ENCODE measurements at places on chromosomes 12 and 14.

DNA sequence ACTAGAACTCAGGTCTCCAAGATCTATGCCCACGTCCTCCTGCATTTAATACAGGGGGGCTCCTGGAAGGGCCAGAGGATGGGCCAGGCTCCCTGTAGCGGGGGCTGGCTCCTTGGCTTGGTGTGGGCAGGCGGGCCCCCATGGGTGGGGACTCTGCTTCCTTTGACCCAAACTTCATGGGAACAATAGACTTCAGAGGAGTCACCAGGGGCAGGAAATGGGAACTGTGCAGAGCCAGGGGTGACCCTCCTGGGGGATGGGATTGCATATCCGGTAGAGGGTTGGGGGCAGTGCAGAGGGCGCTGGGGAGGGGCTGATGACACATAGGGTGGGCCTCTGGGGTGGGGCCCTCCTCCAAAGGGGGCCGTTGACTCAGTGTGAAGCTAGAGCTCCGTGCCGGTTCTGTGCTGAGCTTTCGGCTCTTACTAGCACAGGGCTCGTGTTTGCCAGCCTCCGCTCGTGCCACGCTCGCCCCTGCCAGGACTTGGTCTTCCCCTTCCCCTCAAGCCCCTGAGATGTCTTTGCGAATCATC, 4.6 kb downstream of the TEAD4 start:
- no peak for DNase-seq

DNA sequence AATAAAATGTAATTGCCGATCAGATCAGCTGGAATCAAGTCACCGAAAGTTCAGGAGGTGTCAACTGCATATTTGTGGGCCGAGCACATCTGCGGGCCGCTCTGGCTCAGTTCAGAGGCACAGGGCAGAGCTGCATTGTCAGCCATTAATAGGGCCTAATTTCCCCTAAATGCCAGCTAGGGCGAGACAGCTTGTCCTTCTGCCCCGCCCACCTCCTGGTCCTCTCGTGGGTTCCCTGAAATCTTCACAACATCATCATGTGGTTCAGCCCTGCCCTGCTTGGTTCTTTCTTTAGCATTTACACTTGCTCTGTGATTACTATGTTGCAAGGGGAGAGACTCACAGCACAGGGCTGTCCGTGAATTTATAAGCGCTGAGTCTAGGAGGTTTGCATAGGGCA, 148.9 kb downstream of the CHST11 start:
- no peak for DNase-seq

DNA sequence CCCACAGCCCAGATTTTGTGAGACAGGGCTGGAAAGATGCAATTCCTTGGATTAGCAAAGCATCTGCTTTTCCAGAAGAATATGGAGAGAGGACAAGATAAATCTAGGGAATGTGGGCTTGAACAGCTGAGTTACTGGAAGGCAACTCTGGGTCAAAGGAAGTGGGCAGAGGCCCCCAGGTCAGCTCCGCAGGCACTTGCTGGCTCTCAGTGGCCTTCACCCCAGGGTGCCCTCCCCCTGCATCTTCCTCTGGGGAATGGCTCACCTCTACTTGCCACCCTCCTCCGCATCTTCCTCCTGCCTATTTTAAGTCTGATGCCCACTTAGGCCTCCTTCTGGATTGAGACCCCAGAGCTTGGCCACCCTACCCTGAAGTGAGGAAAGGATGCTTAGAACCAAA, 10.5 kb upstream of the PNMA1 start:
- DNase-seq: no peak

- no peak for DNase-seq
These were observed 262.5 kb upstream of the CAND1 start for GRCh38 chr12:67006610-67007009.

- DNase-seq: no peak
These were observed 212.9 kb downstream of the NRXN3 start for GRCh38 chr14:78383060-78383459.

- no peak for DNase-seq
These were observed 89.4 kb downstream of the KIF26A start for GRCh38 chr14:104227806-104228205.

- DNase-seq: no peak
These were observed 11.3 kb upstream of the ERP27 start for GRCh38 chr12:14949631-14950030.

DNA sequence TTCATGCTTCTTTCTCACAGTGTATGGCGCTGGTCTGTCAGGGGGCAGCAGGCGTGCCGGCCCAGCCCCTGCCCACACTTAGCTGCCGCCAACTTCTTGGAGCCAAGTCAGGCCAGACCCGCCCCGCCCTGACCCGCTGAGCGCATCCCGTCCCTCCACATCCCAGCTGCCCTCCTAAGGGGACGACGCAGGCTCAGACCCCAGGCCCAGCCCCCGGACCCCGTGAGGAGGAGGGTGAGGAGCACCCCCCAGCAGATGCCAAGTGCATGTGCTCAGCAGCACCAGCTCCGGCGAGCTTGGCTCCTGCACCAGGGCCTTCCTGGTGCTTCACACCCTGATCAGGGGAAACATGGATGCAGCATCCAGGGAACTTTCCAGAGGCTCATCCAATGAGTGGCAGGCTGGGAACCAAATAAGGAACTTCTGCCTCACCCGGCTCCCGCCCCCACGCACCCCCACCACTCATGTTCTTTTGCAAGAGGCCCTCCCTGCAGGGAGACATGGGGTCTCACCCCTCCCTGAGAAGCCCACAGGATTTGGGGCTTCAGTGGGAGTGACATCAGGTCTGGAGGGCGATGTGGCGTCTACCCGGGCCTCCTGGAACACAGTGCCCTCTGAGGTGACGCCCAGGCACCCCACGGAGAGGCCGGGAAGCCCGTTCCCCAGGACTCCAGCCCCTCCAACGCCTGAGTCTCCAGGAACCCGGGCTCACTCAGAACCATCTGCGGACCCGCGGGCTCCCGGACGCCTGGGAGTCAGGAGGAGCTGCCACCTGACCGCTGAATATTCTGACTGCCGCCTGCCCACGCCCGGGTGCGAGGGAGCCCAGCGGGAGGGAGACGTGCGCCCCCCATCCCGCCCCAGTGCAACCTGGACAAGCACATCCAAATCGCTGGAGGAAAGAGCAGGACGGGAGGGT, 70.0 kb upstream of the GALNT9 start:
- no peak for DNase-seq

DNA sequence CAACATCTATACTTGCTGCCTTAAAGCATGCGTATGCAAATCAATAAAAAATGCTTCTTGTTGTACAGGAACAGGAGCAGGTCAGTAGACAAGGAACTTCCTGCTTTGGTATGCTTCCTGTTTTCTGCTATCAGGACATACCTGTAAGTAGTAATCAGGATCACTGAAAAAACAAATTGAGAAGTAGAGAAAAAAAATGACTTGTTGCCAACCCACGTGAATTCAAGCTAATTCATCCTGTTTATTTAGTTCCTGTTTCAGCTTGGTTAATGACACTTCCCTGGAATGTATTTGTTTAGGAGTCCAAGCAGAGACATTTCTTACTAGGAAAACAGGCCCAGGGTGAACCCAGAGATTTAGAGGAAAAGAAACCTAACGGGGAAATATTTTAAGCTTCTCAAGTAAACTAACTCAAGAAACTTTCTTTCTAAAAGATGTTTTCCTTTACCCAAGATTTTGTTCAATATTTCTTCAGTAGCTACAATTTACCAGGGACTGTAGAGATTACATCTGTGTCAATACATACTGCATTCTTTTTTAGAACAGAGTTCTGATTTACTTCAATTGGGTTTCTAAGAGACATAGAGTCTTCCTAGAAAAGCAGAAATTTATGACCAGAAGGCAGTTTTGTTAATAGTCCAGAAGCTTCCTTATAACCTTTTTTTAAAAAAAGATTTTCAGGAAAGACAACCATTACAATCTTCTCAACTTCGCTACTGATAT, 124.2 kb downstream of the PAWR start:
- no peak for DNase-seq

DNA sequence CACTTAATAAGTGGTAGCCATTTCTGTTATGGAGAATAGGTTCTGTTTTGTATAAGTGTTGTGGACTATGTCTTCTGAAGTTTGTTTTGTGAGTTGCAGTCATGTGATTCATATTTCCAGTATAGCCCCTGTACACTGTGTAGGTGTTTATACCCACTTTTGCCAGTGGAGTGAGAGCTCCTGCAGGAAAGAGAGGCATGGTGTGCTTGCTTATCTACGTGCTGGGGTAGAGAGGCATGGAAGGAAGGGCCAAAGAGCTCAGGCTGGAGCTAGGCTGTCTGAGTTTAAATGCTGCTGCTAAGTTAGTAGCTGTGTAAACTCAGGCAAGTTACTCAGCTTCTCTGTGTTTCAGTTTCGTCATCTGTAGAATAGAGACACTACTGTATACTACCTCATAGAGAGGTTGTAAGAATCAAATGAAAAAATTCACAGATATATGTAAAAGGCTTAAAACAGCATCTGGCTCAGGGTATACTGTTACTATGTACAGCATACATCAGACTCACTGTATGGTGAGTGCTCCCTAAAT, 88.2 kb upstream of the SLC38A2 start:
- DNase-seq: no peak

GRCh38 chr12:129657179-129657578, 246.6 kb downstream of the TMEM132D start:
- DNase-seq: no peak

GRCh38 chr12:13405961-13406703, 209.6 kb downstream of the EMP1 start:
- no peak for DNase-seq

GRCh38 chr14:23449314-23449713, 13.9 kb upstream of the MYH7 start:
- DNase-seq: no peak

- DNase-seq: no peak
These were observed 55.5 kb downstream of the CDC42BPB start for GRCh38 chr14:103001651-103002396.

DNA sequence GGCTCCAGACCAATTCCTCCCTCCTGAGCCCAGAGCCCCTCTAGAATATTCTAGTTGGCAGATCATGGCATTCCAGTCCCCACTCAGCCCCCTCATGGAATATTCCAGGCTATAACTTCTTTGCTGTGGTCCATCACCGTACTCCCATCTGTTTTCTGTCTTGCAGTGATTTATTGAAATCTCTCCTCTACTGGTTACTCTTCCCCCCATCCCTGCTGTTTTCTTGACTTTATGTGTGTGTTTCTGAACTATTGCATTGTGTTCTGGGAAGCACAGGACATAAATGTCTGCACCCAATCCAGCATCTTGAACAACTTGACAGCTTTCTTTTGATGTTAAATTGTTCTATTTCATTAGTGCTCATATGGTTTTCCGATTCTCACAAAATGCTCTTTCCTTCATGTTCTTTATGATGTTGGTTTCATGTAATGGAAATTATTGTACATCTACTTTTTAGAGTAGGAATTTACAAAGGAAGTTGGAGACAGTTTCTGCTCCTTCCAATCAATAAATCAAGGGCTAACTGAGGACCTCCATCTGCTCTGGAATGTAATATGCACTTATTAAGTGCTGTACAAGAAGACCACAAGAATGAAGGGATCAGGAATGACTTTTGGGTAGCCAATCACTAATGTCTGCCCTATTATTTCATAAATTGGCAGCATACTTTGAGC, 26.3 kb downstream of the PDE6H start:
- no peak for DNase-seq

- no peak for DNase-seq
These were observed 704.2 kb upstream of the TBX3 start for GRCh38 chr12:115388139-115388538.

GRCh38 chr12:126262829-126263228, 1197.6 kb downstream of the AACS start:
- DNase-seq: no peak

GRCh38 chr12:65324551-65324950, 46.1 kb downstream of the MSRB3 start:
- no peak for DNase-seq

GRCh38 chr12:62164036-62164435, 96.2 kb upstream of the USP15 start:
- no peak for DNase-seq

- DNase-seq: no peak
These were observed 170.9 kb downstream of the PPM1H start for GRCh38 chr12:62763861-62764645.

GRCh38 chr12:6866920-6867412, 365 bp upstream of the TPI1 start:
- DNase-seq: no peak

Data from muscle of arm (tissue), 14 donors.